ENCODE measurements at places on chromosomes 5 and 9.
A peak's percentile ranks its signal among the peaks of the same experiment; 100 is the strongest.

- DNase-seq, result peak; percentile 54
These were observed 104.6 kb upstream of the FAM174A start for GRCh38 chr5:100430268-100431195.

- DNase-seq, result no peak
These were observed 9.6 kb upstream of the IFNE start for GRCh38 chr9:21491756-21492155.

DNA sequence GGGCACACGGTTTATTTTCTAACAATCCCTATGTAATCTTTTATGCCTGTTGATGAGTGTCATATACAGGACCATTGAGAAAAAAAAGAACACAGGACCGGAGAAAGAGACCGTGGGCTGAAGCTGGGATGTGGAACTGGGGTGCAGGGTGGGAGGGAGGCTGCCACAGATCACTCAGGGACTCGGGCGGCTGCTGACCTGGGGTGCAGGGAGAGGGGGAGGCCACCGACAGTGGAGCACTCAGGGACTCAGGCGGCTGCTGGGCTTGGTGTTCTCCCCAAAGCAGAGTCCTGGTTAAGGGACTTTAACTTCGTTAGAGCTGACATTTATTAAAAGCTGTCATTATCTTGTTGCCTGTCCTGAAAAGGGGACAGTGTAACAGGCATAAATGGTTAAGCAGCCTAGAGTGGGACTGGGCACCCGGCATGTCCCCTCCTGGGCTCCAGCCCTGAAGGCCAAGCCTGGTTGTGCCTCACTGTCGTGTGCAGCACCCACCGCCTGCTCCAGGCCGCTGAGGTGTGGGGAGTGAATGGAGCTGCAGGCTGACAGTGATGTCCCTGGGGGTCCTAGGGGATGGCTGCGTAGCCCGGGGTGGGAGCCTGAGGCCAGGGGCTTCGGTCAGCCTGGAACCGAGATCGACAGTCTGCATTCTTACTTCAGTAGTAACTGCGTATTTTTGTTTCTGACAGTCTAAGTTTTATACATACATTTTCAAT lies 14.0 kb downstream of the NDUFS6 start:
- no peak for DNase-seq

DNA sequence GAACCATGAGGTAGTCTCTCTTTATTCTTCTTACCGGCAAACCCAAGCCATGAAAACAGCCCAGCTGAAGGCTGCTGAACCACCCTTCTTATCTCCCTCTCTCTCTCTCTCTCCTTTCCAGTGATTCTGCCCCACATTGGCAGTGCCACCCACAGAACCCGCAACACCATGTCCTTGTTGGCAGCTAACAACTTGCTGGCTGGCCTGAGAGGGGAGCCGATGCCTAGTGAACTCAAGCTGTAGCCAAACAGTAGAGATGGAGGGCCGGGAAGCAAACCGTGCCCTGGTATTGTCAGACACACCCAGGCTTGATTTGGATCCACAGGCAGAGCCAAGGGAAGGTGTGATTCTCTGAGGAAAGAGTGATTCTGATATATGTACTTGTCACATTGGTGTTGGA lies 14.0 kb downstream of the GRHPR start:
- no peak for DNase-seq

DNA sequence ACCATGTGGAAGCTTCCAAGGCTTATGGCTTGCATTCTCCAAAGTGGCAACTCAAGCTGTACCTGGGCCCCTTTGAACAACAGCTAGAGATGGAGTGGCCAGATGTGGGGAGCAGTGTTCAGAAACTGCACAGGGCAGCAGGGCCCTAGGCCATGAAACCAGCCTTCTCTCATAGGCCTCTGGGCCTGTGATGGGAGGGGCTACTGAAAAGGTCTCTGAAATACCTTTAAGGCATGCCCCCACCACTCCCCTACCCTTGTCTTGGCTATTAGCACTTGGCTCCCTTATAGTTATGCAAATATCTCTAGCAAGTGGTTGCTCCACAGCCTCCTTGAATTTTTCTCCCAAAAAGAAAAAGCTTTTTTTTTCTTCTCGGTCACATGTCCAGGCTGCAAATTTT lies 1014.6 kb downstream of the DTWD2 start:
- no peak for DNase-seq

DNA sequence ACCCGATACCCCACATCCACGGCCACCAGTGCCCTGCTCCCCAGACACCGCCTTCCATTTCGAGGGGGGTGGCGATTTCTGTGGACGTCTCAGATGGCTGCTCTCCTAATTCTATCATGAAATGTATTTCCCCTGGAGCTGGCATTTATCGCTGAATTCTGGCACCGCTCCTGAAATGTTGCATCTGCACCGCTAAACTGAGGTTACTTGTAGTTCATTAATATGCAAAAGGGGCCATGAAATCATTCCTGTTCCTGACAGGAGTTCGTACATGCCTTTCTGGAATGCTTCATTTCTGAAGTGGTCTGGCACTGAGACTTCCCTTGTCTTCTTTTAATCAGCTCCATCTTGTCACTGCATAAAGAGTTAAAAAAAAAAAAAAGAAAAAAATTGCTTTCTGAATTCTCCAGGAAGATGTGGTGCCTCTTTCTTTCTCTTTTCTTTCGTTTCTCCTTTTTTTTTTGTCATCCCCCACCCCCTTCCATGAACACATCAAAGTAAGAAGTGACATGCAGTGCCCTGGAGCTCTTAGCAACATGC lies 97.7 kb upstream of the SMARCA2 start:
- no peak for DNase-seq

- no peak for DNase-seq
These were observed 383.4 kb downstream of the MLLT3 start for GRCh38 chr9:20238921-20239320.

- no peak for DNase-seq
These were observed 6.7 kb upstream of the PHF2 start for GRCh38 chr9:93569621-93570174.

DNA sequence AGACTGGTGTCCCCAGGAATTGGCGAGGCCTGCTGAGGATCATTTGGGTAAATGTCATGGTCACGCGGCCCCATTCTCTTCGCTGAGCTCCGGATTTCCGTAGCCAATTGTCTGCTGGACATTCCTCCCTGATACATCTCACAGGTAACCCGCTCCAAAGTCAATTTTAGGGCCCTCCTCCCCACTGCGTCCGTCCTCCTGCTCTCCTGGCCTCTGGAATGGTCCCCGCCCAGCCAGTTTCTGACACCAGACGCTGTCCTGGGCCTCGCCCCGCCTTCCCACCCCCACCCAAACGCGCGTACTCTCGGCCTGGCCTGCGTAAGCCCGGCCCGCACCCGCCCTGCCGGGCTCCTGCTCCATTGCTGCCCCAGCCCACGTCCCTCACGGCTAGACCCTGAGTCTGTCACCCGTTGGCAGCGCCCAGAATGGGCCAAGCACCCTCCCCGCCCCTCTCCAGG lies 202.0 kb downstream of the AUH start:
- peak; percentile 80 for DNase-seq

- no peak for DNase-seq
These were observed 214.8 kb downstream of the AOPEP start for GRCh38 chr9:94941211-94941875.

- no peak for DNase-seq
These were observed 8.4 kb upstream of the OLFM1 start for GRCh38 chr9:135079018-135079417.

DNA sequence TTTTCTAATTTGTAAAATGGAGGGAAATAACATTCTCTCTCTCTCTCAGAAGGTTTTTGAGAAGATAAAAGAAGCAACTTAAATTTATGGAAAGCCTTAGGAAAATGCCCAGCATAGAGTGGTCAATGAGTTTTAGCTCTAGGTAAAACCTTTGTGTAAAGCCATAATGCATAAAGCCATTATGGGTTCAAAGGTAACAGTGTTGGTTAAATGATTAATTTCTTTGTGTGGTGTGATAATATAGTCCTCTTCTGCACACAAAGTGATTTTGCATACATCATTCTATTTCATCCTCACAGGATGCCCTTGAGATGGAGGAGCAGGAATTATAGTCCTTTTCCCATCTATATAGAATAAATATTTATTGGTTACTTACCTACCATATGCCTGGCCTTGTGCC lies 602.9 kb downstream of the CSNK1G3 start:
- DNase-seq, result no peak

DNA sequence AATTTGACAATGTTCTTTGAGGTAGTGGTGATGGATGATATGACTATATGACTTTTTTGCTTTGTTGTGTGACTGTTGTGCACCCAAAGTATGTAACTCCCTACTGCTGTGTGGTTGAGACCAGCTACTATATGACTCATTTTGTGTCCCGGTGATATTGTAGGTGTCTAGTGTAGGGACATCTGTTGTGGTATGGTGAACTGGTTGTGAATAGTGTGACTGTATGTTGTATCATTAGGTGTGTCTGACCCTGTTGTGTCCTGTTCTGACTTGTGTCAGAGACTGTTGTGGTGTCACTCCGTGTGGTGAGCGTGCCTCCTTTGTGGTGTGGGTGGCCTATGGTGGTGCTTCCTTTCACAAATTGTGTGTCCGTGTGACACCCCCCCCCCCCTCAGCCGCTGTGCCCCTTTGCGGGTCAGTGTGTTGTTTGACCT lies 11.2 kb upstream of the CXXC5 start:
- DNase-seq, result no peak

DNA sequence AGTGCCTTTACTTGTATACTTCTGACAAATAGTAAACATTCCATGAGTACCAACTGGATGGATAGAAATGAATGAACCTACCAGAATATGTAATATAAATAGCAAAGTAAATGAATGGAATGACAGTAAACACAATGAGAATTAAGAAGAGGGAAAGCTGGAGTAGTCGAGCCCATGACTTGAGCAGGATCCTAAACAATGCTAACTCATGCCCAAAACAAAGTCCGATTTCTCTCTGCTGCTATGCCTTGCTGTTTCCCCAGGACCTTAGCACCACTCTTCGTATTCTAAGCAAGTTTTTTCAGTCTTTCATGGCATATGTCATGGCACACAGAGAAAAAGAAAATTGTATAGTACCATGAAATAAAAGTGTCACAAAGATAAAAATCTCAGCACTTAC lies 1.8 kb downstream of the XPA start:
- DNase-seq, result no peak

DNA sequence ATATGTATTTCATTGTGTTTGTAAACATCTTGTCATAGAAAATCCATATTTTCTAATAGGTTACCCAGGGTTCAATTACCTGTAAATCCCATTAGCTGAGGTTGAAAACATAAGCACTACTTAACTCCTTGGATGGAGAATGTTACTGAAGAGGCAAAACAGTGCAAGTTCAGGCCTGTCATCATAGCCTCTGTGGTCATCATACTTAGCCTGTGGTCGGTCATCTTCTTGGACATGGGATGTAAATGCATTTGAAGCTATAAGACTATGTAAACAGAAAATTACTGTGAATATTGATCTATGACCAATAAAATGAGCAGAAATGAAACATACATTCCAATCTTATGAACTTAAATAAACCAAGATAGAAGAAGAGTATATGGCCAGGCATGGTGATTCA lies 164.7 kb downstream of the CHSY3 start:
- no peak for DNase-seq

GRCh38 chr5:95619514-95620029 lies 315 bp upstream of the GPR150 start:
- no peak for DNase-seq

- DNase-seq, result no peak
These were observed 6.6 kb upstream of the PTGS1 start for GRCh38 chr9:122364117-122364782.

GRCh38 chr9:101636247-101636646 lies 41.5 kb upstream of the PPP3R2 start:
- no peak for DNase-seq

- DNase-seq, result no peak
These were observed 40.7 kb downstream of the CXXC5 start for GRCh38 chr5:139688751-139689372.

GRCh38 chr5:127671218-127671617 lies 22.3 kb downstream of the CTXN3 start:
- no peak for DNase-seq

DNA sequence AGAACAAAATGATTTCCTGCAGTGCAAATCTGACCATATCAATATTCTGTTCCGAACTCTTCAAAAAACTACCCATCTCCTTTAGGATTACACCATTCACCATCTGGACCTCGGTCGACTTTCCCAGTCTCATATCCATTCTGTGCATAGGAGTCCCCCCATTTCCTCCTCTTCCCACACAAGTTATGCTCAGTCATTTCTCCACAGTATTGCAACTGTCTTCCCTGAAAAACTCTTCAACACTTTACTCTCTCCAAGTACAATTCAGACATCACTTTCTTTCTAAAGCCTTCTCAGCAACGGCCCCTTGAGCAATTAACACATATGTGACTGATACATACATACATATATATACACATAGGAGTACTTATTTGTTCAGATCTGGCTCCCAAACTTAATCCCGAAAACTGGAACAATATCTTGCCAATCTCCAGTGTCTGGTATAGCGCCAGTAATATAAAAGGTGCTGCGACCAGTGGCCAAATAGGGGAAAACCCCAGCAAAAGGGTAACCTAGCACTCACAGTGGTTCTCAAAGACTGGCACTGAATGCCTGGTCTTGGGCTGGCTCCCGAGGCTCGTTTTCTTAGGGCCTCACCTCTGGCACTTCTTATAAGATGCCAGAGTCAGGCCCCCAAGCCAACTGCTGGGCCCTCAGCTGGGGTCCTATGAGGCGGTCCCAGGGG lies 629 bp downstream of the ZBTB26 start:
- DNase-seq, result no peak

DNA sequence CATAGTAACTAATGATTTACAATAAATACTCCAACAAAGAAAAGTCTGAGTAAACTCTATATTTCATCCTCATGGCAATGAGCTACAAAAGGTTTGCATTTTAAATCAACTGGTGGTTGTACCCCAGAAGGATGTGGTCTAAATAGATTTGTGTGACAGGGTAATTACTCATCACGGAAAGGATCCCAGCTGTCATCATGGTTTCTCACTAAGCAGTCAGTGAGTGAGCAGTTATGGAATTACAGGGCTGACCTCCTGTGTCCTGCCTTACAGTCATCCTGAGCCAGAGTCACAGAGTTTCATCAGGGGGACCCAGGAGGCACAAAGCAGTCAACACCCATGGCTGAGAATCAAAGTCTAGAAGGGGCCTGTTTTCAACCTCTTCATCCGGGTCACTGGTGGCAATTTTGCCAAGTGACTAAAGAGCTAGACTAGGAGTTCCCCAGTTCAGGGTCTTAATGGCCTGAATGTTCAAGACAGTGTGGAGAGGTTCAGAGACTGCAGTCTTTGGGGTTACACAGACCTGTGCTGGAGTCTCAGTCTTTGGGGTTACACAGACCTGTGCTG lies 210.7 kb upstream of the SLC24A2 start:
- no peak for DNase-seq

- peak; percentile 87 for DNase-seq
These were observed 25.6 kb downstream of the GOLGA2 start for GRCh38 chr9:128249908-128250838.

- no peak for DNase-seq
These were observed 265.3 kb downstream of the TRIM32 start for GRCh38 chr9:116952436-116952810.

GRCh38 chr5:172450861-172451695 lies 3.2 kb downstream of the SH3PXD2B start:
- DNase-seq, result peak; percentile 59
